ENCODE measurements at places on chromosomes 7 and 10. TPM values are rescaled to one million over a fixed set of nuclear protein-coding genes. Genes with fewer than 3 reads are reported as not detected.

NPFFR1 gene
- not detected for total RNA-seq

SGCE gene
- total RNA-seq, result 21.7 TPM

SSBP1 gene
- total RNA-seq, result 228 TPM

HBP1 gene
- total RNA-seq, result 27.3 TPM

MBLAC1 gene
- total RNA-seq, result 2.1 TPM

MRLN gene
- not detected for total RNA-seq

LFNG gene
- 46.8 TPM for total RNA-seq

GPR85 gene
- total RNA-seq, result 1.1 TPM

HEPACAM2 gene
- not detected for total RNA-seq

CTNNA3 gene
- total RNA-seq, result not detected

RAB18 gene
- 38.4 TPM for total RNA-seq

ALDH18A1 gene
- 83.9 TPM for total RNA-seq

PAPOLB gene
- total RNA-seq, result not detected

CNPY4 gene
- total RNA-seq, result 7.4 TPM

C10orf95 gene
- 2.3 TPM for total RNA-seq

FAM24A gene
- total RNA-seq, result not detected

IRF5 gene
- 19.5 TPM for total RNA-seq

MAGI2 gene
- 0.28 TPM for total RNA-seq

FKBP14 gene
- 11.4 TPM for total RNA-seq

ABCC2 gene
- total RNA-seq, result 0.28 TPM

TMEM130 gene
- not detected for total RNA-seq

NKX1-2 gene
- total RNA-seq, result 3.3 TPM

ARID5B gene
- total RNA-seq, result 11.3 TPM

ZNF316 gene
- 20.6 TPM for total RNA-seq

NODAL gene
- not detected for total RNA-seq
